ENCODE measurements at places on chromosomes 16 and 17.

DNA sequence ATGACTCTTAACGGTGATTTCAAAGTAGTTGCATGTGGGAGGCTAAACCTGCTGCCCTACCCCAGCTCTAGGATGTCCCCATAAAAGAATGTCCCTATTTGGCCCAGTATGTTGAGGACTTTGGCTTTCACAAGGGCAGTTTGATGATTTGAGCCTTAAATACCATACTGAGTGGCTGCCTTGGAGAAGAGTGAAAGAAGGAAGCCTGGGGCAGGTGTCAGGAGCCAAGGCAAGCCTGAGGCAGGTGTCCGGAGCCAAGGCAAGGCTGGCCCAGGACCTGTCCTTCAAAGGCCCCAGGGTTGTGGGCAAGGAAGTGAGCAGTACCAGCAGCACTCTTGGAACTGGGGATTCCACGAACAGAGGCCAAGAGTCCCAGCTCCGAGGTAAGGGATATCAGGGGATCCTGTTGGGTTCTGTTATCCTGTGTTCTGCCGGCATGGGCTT lies 18.6 kb downstream of the ST6GALNAC2 start:
- no peak for DNase-seq

- no peak for DNase-seq
Observed at GRCh38 chr17:41959336-41960095, 7.1 kb upstream of the CNP start.

- DNase-seq: no peak
Observed at GRCh38 chr17:68532826-68533225, 20.6 kb downstream of the PRKAR1A start.

DNA sequence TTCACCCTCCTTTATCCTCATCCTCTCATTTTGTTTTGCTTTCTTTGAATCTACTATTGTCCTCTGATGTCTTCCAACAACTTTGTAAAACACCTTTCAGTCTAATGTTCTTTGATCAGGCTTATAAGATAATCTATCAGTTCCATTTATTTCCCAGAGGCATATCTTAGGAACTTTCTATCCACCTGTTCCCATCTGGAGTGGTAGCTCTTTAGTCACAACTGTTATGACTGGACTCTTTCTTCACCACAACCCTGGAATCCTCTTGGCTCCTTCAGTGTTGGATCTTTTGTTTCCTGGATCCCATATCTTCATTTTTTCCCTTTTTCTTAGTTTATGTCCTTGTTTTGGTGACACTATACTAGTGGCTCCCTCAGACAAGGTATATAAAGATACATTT lies 23.5 kb downstream of the RPS6KB1 start:
- no peak for DNase-seq

- DNase-seq: no peak
Observed at GRCh38 chr17:33113991-33114370, 122.3 kb downstream of the SPACA3 start.

DNA sequence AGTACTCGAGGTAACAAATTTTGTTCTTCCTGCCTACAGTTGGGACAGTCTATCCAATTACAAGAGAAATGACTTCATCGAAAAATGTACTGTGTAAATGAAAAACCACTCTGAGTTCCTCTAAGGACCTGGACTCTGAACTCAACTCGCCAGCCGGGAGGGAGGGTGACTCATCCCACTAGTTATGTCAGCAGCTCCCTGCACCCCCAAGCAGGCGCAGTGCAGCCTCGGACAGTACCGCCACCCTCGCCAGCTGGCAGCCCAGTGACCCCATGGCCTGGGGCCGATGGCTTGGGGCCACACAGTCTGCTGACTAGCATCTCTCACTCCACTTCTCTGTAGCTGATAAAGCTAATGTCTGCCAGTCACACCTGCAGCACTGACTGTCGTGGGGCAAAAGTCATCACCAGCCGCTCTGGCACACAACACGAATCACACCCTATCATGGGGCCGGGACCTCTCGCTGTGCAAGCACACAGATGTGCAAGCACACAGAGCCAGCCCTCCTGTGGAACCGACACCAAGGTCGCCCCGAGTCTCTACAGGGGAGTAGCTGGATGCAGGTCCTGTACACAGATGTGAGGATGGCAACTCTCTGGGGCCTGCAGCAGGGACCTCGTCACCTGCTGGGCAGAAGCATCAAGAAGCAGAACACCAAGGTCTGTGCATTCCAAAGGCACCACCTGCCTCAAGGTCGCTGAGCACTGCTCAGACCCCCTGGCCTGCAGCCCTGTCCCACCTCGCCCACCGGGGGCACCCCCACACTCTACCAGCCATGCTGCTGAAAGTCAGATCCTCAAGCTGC lies 5.7 kb downstream of the CSNK1D start:
- no peak for DNase-seq

DNA sequence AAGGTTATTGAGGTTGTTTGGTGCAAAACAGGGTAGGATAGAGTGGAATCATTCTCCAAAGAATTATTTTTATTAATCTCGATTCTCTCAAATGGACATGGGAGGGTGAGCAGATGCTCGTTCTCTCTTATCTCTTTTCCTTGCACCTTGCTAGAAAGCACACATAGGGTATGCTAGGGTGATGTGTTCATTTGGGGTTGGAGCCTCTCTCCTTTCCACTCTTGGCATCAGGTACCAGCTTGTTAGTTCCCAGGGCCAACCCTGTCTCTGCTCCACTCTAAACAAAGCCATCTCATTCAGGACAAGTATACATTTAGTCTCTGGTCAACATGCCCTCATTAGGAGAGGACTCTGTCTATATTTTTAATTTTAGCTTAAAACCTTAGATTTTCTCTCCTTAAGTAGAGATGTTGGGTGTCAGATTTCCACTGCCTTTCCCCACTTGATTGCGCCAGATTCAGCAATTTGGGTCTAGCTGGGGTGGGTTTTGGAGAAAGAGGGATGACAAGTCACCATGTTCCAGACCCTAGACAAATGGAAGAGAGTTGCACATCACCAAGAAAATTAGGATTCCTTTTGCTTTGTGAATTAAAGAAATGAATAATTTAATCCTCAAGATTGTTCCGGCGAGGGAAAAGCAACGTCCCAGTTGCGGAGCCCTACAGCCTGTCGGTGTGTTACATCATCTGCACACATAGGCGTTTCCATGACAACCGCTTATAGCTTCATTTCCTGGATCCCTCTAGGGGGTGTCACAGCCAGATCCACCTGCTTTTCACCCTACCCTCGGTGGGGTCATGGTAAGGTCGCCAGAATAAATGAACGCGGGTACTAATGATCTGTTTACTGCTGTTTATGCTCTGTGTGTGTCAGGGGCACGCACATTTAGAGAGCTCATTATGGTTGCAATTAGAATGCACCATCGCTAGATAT lies 41.6 kb downstream of the SNX11 start:
- DNase-seq: no peak

- DNase-seq: no peak
Observed at GRCh38 chr17:83032781-83033180, 46.6 kb upstream of the METRNL start.

DNA sequence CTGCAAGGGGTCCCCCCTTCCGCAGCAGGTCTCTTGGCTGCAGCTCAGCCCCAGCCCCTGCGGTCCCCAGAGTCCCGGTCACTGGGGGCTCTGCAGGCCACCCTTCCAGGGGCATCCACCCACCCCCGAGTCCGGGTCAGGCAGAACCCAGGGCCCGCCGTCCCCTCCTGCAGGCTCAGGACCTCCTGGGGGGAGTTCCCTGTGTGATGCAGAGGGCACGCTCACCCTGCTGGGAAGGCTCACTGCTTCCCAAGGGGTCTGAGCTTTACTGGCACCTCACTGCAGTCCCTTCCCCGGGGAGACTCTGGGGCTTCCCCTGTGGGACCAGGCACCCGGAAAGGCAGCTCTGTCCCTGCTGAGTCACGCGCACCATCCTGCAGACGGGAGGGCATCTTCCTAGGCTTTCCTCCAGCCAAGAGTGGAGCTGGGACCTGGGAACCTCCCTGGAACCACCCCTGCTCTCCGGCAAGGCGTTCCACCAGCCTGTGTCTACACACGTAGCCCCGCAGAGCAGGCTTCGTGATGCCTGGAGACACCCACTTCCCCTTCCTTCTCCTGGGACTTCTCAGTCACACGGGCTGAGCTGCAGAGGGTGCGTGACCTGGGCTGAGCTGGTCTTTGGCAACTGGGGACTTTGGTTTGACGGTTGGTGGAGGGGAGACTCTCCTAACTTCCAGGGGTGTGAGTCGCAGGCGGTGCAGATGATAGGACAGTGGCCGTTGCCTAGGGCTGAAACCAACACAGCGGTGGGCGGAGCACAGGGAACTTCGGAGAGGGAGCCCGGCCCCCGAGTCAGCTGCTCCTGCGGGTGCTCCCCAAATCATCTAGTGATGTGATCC lies 23.4 kb downstream of the SLC25A10 start:
- DNase-seq: no peak

- no peak for DNase-seq
Observed at GRCh38 chr17:80216473-80217456, 3.4 kb downstream of the SGSH start.

GRCh38 chr17:17228521-17229279 lies 8.3 kb downstream of the FLCN start:
- no peak for DNase-seq

- no peak for DNase-seq
Observed at GRCh38 chr16:79184464-79185030, 416.0 kb downstream of the MAF start.

- no peak for DNase-seq
Observed at GRCh38 chr17:67628580-67629013, 89.1 kb upstream of the NOL11 start.

DNA sequence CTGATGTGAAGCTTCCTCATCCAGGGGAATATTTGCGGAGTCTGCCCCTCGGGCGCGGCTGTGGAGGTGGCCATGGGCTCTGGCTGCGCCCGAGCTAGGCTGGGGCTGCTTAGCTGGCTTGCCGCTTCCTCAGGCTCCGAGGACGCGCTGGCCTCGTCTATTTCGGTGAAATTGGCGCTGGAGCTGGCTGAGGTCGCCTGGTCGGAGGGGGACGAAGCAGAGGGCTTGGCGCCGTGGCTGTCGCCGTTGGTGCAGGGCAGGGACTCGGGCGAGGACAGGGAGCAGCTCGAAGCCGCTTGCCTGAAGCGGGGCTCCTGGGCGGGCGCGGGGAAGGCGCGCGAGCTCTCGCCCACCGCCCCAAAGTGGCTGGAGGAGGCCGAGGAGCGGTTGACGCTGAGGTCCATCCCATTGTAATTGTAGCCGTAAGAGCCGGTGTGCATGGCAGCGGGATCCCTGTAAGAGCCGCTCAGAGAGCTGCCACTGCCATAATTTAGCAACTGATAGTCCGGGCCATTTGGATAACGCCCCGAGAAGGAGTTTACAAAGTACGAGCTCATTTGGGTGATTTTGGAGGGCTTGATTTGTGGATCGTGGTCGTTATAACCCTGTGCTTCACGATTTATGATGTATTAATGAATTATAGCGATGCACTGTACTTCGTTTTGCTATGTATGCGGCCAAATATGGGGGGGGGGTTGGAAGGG lies at the start of gene HOXB5:
HOXB5 (minus strand) TSS at position 654 of the 704 bp plus-strand sequence; CDS start at position 557, 97 bp downstream.
- DNase-seq: no peak

GRCh38 chr16:50878966-50879615 lies 137.2 kb downstream of the CYLD start:
- DNase-seq: no peak

GRCh38 chr17:66365903-66366302 lies 63.5 kb downstream of the PRKCA start:
- no peak for DNase-seq

DNA sequence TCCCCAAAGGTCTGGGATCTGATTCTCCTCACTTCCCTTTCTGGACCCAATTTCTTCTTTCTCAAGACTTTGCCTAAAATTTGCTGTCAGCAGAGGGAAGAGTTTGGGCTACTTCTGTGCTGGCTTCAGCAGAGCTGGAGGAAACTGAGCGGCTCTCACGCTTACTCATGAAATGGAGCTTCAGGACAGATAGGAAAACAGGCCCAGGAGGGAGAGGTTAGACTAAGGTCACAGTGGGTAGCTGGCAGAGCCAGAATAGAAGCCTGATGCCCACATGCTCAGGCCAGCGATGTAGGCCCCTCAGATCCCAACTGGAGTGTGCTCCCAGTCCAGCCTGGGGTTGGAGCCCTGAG lies 593 bp downstream of the SLC38A7 start:
- no peak for DNase-seq

DNA sequence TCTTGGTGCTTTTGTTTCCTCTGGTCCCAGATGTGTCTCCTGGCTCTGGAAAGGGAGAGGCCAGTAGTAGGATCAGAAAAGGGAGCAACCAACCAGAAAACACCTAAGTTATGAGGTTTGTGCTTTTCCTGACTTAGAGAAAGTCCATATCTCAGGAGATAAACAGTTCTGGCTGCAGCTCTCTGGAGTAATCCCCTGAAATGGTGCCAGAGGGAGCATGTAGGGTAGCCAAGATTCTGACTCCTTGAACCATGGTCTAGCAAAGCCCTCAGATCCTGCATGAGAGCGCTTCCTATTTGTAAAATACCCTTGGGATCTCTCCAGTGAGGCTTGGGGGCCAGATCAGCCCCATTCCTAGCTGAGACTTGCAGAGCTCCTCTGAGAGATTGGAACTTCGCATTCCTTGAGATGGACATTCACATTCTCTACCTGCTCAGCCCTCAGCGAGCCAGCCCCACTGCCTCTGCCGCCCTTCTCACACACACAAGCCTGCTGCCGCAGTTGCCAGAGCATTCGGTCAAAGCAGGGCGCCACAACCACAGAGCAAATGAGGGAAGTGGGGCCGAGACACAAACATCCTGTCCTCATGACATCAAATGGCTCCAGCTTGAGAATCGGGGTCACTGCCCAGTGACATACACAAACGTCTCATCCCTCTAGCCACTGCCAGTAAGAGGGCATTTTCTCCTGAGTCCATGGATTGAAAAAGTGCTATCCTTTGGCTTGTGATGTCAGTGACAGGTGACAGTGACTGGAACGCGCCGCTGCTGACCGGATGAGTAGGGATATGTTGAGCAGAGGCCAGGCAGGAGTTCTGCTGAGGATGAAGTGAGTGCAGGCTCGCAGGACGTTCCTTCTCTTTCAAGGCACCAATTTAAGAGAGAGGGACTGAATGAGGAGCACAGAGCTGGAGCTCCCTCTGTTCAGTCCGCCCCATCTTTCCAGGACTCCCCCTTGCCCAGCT lies 5.0 kb downstream of the ABHD15 start:
- DNase-seq: no peak

DNA sequence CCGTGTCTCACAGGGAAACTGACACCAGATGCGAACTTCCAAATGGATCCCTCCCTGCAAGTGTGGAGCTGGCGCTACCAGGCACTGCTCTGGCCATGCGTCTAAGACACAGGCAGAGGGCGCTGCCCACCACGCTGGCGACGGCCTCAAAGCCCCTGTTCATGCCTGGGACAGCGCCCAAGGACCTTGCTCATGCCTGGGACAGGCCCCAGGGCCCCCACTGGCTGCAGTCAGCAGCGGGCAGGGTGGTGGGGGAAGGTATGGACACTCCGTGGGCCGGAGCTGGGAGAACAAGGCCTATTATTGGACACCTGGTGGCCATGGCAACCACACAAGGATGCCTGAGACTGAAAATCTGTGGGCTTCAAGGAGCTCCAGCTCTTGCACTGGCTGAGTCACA lies 8.8 kb downstream of the ZG16B start:
- DNase-seq: peak; percentile 37
